Upper lobe of right lung (tissue), 1 donor: ENCODE measurements at places on chromosomes 13 and 19. TPM values are rescaled to one million over a fixed set of nuclear protein-coding genes. Genes with fewer than 3 reads are reported as not detected.

DNA sequence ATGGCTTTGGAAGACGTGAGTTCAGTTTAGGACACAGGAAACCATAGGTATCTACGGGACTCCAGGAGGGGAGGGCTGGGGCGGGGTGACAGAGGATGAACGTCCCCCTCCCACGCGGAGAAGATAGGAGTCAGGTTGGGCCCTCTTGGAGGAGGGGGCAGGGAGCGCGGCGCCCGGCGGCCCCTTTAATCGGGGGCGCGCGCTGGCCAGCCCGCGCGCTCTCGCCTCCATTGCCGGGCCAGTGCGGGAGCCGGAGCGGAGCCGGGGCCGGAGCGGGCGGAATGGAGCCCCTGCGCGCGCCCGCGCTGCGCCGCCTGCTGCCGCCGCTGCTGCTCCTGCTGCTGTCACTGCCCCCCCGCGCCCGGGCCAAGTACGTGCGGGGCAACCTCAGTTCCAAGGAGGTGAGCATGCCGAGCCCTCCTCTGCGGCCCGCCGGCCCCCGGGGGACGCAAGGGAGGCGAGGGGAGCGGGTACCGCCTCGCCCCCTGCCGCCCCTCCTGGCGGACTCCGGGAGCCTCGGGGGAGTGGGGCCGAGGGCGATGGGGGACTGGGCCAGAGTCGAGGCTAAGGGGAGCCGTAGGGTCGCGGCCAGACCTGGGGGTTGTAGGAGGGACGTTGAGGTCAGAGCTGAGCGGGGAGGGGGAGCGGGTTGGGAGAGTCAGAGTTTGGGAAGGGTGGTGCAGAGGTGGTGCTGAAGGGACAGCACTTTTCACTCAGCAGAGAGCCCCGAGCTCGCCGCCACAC, at the start of gene TMEM145:
Gene TMEM145 (plus strand): TSS at position 214 of the 744 bp plus-strand sequence. CDS start 68 bp downstream, at position 282.
- no peak for DNase-seq

DNA sequence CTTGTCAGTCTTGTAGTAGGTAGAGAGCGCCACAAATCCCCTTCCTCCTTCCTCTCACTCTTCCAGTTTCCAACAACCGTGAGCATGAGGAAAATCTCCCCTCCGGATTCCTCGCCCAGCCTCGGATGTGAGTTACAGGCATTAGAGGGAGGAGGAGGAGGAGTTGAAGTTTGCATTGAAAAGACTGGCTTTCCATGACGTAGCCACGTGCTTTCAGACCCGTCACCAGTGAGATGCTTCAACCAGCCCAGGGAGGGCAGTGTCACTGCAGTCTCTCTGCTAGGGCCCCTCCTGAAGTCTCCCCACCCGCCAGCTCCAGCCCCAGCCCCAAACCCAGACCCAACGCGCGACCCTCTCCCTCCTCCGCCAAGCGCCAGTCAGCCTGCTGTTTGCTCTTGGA, 442 bp upstream of the FGF14 start:
- no peak for DNase-seq

GRCh38 chr13:18961383-18962117, 220.1 kb downstream of the TUBA3C start:
- no peak for DNase-seq

- DNase-seq, result no peak
Measured at GRCh38 chr19:48461651-48461981, 6.2 kb downstream of the KCNJ14 start.

DNA sequence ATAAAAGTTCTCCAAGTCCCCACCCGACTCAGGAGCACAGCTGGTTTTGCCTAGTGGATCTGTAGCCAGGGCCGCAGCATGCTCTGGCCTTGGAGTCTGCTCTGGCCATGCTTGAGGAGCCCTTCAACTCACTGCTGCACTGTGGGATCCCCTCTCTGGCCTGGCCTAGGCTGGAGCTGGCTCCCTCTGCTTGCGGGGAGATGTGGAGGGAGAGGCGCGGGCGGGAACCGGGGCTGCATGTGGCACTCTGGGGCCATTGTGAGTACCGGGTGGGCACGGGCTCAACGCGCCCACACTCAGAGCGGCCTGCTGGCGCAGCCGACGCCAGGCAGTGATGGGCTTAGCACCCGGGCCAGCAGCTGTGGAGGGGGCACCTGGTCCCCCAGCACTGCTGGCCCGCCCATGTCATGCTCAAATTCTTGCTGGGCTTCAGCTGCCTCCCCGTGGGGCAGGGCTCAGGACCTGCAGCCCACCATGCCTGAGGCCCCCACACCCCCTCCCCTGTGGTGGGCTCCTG, 57.0 kb upstream of the ATP12A start:
- no peak for DNase-seq

GRCh38 chr13:111893607-111894443, 173.1 kb upstream of the SOX1 start:
- DNase-seq, result no peak

DNA sequence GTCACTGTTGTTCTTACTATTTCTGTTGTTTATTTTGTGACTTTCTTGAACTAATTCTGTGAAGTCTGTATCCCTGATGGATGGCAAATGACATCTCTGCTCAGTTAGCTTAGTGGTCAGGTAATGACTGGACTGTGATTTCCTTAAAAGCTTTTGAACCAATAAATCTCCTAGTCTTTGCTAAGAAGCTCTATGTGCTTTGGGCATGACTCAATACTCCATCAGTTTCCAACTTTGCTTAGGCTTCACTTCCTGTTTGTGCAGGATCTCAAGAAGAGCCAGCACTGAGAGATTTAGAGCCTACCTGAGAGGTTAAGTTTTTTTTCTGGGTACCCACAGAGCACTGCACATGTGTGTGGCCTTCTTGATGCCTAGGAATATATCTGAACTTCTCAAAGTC, 329.7 kb upstream of the HTR2A start:
- DNase-seq, result no peak

GRCh38 chr19:6273701-6274601, 5.8 kb downstream of the MLLT1 start:
- DNase-seq, result peak; percentile 90

- no peak for DNase-seq
Measured at GRCh38 chr19:27759896-27760295, 1453.1 kb downstream of the UQCRFS1 start.

DNA sequence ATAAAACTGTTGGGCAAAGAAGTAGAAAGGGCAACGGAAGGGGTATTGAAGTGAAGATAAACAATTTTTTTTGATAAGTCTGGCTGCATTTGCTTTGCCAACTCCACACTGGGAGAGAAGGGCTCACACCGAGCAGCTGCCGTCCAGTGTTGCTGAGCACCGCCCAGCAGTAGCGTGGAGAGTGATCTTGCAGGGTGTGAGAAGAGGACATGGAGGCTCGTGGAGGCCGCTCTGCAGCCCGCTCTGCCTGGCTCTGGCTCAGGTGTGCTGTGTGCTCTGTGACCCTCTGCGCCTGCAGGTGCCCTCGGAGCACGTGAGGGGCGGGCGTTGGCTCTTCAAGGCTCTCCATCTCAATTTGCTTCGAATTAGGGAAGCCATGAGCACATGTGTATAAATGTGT, 35.9 kb upstream of the TEX29 start:
- no peak for DNase-seq

GRCh38 chr13:52599848-52600603, 42.2 kb upstream of the HNRNPA1L2 start:
- peak; percentile 73 for DNase-seq

DNA sequence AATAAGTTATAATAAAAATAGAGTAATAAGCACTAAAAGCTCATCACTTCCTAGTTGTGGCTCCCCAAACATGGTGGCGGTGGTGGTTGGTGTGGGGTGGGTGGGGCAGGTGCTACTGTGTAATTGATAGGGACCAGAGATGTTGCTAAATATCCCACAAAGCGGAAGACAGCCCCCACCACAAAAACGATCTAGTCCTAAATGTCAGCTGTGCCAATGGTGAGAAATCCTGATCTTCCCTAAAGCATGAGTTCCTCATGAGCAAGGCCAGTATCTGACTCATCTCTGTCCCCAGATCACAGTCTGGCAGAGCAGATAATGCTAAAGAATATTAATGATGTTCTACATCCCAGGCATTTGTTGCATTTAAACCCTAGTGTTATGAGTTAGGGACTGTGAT, 1.9 kb upstream of the EDDM13 start:
- DNase-seq, result no peak

DNA sequence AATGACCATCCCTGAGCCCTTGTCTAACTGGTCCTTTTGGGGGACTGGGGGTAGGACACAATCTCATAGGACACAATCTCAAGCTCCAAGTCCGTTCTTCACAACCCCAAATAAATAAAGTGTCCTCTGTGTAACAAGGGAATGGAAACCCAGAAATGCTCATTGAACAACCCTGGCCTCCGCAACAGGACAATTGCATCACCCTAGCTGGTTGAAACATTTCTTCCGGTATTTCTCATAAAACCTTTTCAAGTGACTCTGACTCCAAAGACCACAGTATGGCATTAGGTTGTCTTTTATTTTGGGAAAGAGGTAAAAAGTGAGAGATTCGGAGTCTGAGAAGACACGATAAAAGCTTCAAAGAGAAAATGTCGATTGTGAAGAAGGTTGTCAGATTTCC, 186.6 kb downstream of the ZNF536 start:
- no peak for DNase-seq

GRCh38 chr19:49142866-49143335, 12.3 kb downstream of the HRC start:
- peak; percentile 94 for DNase-seq

DNA sequence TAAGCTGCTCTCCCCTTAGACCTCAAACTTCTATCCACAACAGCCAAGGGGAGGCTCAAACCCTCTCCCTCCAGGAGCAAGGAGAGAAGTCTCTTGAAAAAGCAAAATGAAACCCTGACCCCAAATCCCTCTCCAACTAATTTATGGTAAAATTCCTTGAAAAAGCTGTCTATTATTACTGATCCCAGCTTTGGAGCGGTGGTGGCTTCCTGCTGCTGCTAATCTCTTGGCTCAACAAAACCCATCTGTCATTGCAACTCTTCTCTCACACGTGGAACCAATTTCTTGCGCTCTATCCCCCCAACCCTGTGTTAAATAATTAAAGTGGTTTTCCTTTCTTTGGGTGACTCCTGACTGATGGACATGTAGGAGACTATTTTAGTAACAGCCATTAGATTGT, 64.1 kb upstream of the OXGR1 start:
- DNase-seq, result no peak

DNA sequence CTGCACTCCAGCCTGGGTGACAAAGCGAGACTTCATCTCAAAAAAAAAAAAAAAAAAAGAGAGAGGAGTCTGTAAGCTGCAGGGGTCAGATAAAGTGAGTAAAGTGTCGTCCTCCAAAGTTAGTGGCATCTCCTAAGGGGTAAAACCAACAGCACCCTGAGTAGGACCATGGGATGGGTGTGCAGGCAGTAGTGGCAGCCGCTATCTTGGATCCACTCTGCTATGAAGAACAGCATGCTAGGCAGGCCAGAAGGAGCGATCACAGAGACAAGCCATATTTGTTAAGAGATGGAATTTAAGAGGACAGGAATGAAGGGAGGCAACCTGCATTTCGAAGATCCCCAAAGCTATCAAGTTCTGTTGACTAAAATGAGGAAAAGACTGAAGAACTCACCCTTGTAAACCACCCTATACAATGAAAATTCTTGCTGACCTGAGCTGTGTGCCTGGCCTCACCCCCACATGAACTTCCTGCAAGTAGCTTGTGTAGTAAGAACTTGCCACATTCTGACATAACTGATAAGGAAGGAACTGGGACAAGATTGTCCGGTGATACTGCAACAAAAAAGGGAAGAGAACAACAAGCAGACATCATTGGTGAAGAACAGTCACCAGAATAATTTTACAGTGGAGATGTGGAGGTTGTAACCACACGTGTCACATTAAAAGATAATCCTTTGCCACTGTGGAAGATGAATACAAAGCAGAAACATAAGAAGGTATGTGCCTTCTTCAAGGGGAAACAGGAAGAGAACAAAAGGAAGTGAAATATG, 16.2 kb downstream of the DPY19L3 start:
- DNase-seq, result no peak

- DNase-seq, result no peak
Measured at GRCh38 chr13:23500849-23501248, 67.3 kb upstream of the SACS start.

GRCh38 chr13:50676602-50677001, 166.9 kb downstream of the DLEU7 start:
- no peak for DNase-seq

- DNase-seq, result no peak
Measured at GRCh38 chr13:113275387-113275786, 21.7 kb upstream of the LAMP1 start.

GRCh38 chr19:48674921-48675824, 2.4 kb upstream of the NTN5 start:
- DNase-seq, result peak; percentile 83

DNA sequence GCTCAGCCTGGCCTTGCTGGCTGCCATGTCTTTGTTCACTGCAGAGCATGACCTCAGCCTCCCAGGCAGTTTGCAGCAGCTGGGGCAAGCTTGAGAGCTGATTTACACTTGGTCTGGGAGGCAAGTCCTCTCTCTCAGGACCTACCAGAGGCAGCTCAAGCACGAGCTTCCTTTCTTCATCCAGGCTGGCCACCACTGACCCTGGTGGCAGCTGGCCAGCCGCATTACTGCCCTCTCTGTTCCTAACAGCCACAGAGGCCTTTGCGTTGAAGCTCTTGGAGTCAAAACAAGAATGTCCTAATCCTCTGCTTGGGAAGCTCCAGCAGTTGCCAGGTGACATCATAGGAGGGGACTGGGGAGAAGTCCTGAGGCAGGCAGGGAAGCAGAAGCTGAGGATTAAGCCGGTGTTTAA, 85.7 kb downstream of the NUFIP1 start:
- DNase-seq, result peak; percentile 67

DNA sequence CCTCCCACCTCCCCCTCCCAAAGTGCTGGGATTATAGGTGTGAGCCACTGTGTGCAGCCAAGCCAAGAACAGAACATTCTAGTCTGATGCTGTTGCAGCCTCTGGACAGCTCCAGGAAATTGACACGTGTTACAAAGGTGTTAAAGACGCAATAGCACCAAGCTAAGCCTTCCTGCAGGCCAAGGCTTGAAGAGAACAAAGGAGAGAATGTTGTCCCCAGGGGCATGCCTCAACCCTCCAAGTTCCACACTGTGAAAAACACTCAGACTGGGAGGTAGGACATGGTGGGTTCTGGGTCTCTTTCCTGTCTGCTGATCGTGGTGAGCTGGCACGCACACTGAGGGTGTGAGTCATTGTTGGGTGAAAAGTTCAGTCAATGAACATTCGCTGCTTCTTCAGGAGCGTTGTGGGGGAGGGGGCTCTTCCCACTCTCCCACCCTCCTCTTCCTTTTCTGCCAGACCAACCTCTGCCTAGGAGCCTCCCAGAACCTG, 5.3 kb upstream of the PTPRS start:
- DNase-seq, result no peak

GRCh38 chr13:34246511-34246910, 428.6 kb downstream of the RFC3 start:
- no peak for DNase-seq

The DACT3 gene
- total RNA-seq, result 10.0 TPM

The ZNF546 gene
- total RNA-seq, result 6.7 TPM

The CGB3 gene
- not detected for total RNA-seq

The NKG7 gene
- 25.1 TPM for total RNA-seq

The GRK1 gene
- 0.09 TPM for total RNA-seq

The CAB39L gene
- 18.0 TPM for total RNA-seq

The ACER1 gene
- total RNA-seq, result not detected

The SPTBN4 gene
- total RNA-seq, result 1.5 TPM

The MAN2B1 gene
- total RNA-seq, result 174 TPM
